ENCODE measurements at places on chromosomes 7 and 10. TPM values are rescaled to one million over a fixed set of nuclear protein-coding genes. Genes with fewer than 3 reads are reported as not detected.

The FAM170B gene
- total RNA-seq: 0.24 TPM

- H3K27me3 ChIP-seq: no peaks in the 10 kb centered on the region
- DNase-seq: no peak
- no peak overlapping the region for H3K27ac ChIP-seq
- no peaks in the 10 kb centered on the region for H3K36me3 ChIP-seq
- no peaks in the 10 kb centered on the region for H3K4me1 ChIP-seq
- H3K4me3 ChIP-seq: no peak overlapping the region
Measured at GRCh38 chr10:114071178-114071577, 27.5 kb downstream of the ADRB1 start.

The PVRIG gene
- 1.1 TPM for total RNA-seq

DNA sequence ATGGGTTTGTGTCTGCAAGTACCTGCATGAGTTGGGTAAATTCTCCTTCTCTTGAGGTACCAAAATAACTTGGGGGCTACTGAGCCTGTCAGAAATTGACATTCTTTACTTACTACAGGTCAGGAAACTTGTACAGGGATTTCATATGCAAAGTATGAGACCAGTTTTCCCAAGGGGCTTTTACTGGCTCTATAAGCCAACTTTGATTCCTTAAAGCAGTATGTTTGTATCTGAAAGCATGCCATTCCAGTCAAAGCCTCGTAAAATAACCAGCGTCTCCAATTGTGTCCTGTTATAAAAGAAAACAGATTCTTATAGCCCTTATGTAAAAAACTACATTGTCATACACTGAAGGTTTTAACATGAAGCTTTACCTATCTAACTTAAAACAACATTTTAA lies 90.2 kb downstream of the ZNF467 start:
- no peak overlapping the region for H3K27ac ChIP-seq
- H3K4me1 ChIP-seq: no peaks in the 10 kb centered on the region
- no peaks in the 10 kb centered on the region for H3K36me3 ChIP-seq

The MINDY4 gene
- total RNA-seq: 43.0 TPM

The IFIT1B gene
- 0.59 TPM for total RNA-seq

The PDE6C gene
- total RNA-seq: not detected

DNA sequence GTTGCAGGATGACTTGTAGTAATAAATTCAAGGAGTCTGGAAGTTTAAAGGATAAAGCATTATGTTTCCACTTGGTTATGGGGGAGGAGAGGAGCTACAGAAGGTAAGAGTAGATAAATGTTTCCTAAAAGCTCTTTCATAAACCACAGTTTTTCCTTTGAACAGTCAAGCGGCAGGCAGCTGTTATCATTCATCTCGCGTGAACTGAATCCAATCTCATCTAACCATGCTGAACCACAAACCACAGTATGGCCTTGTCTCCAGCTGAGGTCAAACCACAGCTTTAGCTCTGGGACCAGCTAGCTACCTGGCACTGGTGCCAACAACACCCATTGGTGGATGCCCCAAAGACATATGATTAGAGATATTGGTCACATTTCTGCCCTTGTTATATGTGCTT lies 63.3 kb downstream of the NOC3L start:
- no peak overlapping the region for H3K4me3 ChIP-seq
- H3K27me3 ChIP-seq: no peaks in the 10 kb centered on the region
- no peak overlapping the region for H3K27ac ChIP-seq
- no peak for DNase-seq

The AKR1D1 gene
- total RNA-seq: not detected

DNA sequence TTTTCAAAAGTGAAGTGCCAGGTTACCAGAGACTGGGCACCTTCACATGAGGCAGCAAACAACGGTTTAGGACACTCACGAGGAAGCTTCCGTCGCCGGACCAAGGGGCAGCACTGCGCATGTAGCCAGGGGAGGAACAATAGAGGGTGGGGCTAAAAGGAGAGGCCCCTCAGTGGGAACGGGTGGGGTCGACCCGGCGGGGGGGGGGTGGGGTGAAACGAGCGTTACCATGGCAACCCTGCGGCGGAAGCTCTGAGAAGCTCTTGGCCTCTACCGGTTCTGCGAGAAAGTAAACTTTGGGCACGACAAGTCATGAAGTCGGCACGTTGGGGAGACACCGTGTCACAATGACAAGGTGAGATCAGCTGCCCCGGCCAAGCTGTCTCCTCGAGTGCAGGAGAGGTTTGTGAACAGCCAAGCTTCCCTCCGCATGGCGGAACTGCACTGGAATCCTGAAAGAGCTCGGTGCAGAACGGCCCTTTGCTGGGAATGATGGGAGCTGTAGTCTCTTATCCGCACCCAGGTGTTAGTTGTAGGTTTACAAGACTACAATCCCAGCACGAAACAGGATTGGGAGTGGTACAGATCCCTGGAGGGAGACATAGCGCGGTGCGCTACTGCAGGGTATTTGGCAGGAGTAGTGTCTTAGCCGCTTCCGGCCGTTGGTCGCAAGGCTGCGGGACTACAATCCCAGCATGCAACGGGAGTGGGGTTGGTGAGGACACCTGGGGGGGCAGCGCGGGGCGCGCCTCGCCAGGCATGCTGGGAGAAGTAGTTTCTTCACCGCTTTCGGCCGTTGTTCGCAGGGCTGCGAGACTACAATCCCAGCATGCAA lies 72.8 kb upstream of the ZNF722 start:
- H3K4me3 ChIP-seq: no peak overlapping the region
- H3K4me1 ChIP-seq: peaks cover 17% of the 10 kb centered on the region
- peak; percentile 94 for DNase-seq
- no peaks in the 10 kb centered on the region for H3K36me3 ChIP-seq
- H3K27ac ChIP-seq: peak overlapping the region; percentile 90
- no peaks in the 10 kb centered on the region for H3K27me3 ChIP-seq

GRCh38 chr10:121213437-121213836 lies 362.3 kb downstream of the WDR11 start:
- no peak overlapping the region for H3K4me3 ChIP-seq
- no peak for DNase-seq
- H3K27ac ChIP-seq: no peak overlapping the region
- no peaks in the 10 kb centered on the region for H3K4me1 ChIP-seq
- no peaks in the 10 kb centered on the region for H3K27me3 ChIP-seq

DNA sequence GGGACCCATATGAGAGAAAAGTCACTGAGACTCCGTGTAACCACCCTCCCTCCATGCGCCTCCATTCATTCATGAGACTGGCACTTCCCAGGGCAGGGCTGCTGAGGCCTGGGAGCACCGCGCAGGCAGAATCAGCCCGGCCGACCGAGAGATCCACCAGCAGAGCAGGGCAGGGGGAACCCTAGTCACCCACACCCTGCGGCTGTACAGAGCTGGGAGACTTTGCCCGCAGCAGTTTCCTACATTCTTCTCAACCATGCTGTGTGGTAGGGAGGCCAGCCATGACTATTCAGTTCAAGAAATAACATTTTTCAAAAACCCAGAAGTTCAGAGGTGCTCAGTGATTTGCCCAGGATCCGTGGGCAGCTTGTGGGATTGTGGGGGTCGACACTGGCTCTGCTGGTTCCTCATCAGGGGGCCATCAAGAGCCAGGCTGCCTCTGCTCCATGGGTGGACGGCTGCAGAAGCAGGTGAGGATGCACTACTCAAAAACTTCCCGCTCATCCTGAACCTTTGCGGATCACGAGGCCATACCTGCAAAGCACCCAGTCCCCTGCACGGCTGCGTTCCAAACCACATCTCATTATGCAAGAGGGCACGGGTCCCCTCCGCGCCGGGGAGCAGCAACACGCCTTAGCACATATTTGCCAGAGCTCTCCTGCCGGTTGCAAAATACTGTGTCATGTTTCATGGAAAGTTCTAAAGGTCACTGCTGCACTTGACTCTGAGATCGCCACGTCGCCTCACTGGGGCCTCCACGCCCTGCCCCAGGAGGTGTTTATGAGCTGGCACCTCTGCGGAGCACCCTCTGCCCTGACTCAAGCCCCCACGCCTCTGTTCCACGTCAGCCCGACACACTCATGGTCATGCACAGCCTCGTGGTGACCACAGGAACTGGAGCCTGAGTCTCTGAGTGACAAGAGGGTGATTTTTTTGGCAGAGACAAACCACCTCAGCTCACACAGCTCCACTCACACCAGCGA lies 132.0 kb downstream of the PRKAG2 start:
- H3K36me3 ChIP-seq: no peaks in the 10 kb centered on the region
- no peaks in the 10 kb centered on the region for H3K27me3 ChIP-seq
- H3K27ac ChIP-seq: peak overlapping the region; percentile 30
- no peak overlapping the region for H3K4me3 ChIP-seq

GRCh38 chr10:124351481-124352220 lies 67.1 kb downstream of the OAT start:
- H3K4me3 ChIP-seq: no peak overlapping the region
- no peak for DNase-seq
- H3K27me3 ChIP-seq: no peaks in the 10 kb centered on the region
- no peaks in the 10 kb centered on the region for H3K36me3 ChIP-seq
- H3K27ac ChIP-seq: no peak overlapping the region
- H3K4me1 ChIP-seq: no peaks in the 10 kb centered on the region

DNA sequence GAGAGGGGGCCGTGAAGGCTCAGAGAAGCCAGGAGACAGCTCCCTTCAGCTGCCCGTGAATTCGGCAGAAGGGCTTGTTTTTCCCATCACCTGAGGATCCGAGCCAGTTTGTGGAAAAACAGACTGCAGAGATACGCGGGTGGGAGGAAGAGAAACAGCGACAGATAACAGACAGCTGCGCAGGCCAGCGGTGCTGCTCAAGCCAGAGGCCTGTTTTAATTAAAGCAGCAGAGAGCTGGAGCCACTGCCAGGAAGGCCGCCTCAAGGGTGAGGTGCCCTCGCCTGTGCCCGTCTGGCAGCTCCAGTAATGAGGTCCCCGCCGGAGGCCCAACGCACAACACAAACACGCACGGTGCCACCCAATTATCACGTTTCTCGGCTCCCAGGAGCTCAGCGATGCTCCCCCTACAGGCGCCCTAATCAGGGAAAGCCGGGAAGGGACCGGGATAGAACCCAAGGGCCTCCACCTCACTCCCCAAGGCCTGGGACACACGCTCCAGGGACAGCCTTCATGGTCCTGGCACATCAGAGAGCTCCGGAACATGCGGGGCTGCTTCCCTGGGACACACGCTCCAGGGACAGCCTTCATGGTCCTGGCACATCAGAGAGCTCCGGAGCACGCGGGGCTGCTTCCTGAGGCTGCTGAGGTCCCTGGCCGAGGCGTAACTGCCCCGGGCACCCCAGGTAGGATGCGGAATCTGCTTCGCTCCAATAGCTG lies 60.6 kb upstream of the DNAAF5 start:
- no peaks in the 10 kb centered on the region for H3K4me1 ChIP-seq
- no peaks in the 10 kb centered on the region for H3K36me3 ChIP-seq
- H3K4me3 ChIP-seq: no peak overlapping the region
- DNase-seq: no peak

The JAZF1 gene
- 13.0 TPM for total RNA-seq

All from upper lobe of left lung (tissue), 6 donors.